ENCODE measurements at places on chromosomes 6 and 20. TPM values are rescaled to one million over a fixed set of nuclear protein-coding genes. Genes with fewer than 3 reads are reported as not detected.

DNA sequence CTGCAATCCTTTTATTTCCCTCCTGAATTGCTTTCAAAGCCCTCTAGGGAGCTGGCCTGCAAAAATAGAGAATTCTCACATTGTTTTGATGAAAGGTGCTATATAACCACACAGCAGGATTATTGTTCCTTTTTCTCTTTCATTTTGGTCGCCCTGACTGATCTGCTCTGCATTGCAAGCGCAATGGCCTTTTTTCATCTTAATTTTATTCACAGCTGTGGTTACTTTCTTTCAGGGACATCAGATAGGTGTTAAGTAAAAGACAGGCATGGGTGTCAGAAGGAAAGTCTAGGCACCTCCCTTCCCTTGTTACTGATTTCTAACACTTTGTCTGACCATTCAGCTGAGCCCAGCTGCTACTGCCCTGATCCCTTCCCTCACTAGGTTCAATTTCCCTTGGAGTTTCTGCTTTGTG is 850.5 kb upstream of the MAP3K7 start:
- no peak for DNase-seq

DNA sequence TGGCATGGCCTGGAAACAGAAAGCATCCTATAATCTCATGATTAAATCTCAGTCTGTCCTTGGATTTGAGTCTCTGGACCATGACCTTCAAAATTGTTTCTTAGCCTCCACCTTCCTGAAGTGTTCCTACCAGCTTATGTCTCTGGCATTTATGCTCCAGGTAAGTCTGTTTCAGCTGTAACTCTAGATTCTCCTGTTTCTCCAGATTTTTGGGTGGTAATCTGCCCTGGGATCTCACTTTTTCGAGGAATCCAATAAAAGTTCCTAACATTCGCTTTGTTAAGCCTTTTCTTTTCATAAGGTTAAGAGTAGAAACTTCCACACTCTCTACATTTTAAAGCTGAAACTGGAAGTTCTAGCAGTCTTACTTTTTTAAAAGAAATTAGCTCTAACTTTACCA is 318.5 kb downstream of the C6orf118 start:
- no peak for DNase-seq

PRRT1 gene
- total RNA-seq, result 1.2 TPM

- no peak for DNase-seq
These were observed 144.7 kb downstream of the RALGAPA2 start for GRCh38 chr20:20567712-20568111.

TFAP2A gene
- total RNA-seq, result 0.35 TPM

- DNase-seq, result no peak
These were observed 25.7 kb downstream of the HIVEP1 start for GRCh38 chr6:12037798-12038197.

DNA sequence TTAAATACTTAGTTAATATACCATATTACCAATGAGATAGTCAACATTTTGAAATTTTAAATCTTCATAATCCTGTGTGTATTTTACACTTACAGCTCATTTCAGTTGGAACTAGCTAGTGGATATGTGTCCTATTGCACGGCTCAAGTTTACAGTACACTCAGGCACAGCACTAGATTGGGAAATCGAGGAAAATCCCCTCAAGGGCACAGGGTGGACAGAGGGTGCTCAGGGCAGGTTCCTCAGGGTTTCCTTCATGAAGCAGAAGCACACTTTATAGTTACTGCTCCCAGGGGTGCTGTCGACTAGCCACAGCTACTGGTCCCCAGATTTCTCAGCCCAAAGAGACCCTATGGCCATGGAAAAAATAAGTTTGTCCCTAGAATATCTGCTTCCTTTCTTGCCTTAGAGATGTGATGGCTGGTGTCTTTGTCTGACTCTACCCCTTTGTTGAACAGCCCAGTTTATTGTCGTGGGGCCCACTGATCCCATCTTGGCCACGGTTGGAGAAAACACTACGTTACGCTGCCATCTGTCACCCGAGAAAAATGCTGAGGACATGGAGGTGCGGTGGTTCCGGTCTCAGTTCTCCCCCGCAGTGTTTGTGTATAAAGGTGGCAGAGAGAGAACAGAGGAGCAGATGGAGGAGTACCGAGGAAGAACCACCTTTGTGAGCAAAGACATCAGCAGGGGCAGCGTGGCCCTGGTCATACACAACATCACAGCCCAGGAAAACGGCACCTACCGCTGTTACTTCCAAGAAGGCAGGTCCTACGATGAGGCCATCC is 1.5 kb downstream of the BTN2A1 start:
- no peak for DNase-seq

ANGPT4 gene
- not detected for total RNA-seq

DNA sequence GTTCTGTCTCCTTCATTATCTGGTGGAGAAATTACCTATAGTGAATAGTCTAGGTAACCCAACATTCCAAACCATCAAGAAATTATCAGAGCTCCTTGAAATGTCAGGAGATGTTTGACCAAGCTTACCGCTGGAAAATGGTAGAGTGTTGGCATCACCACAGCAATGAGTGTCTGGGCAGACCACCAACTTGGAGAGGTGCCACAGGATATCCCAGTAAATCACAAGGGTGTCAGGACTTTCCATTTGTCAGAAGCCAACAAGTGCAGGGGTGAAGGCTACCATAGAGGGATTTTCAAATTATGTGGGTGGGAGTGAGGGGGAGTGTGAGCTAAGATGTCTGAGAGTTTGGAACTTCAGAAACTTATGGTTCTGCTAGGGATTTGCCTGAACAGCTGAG is 73.2 kb downstream of the VGLL2 start:
- DNase-seq, result no peak

- DNase-seq, result no peak
These were observed 6.2 kb downstream of the TMEM74B start for GRCh38 chr20:1178623-1179022.

- no peak for DNase-seq
These were observed 227.5 kb upstream of the RAB32 start for GRCh38 chr6:146316175-146316495.

- DNase-seq, result no peak
These were observed 77.1 kb downstream of the FARS2 start for GRCh38 chr6:5338177-5338960.

GRCh38 chr20:37192137-37192854 is 12.9 kb upstream of the MROH8 start:
- peak; percentile 67 for DNase-seq

Data from activated T-cell treated with anti-CD3 and anti-CD28 coated beads, Interleukin-2, amount 50 U/mL, for 72 hours (primary cell).